ENCODE measurements at places on chromosomes 13 and 19. TPM values are rescaled to one million over a fixed set of nuclear protein-coding genes. Genes with fewer than 3 reads are reported as not detected.

Gene RDH8
- not detected for total RNA-seq

Gene NTF4
- total RNA-seq, result not detected

Gene UGGT2
- 30.9 TPM for total RNA-seq

Gene NANOS3
- total RNA-seq, result not detected

Gene ZNF540
- 5.8 TPM for total RNA-seq

Gene MCEMP1
- total RNA-seq, result 0.50 TPM

Gene ZNF99
- total RNA-seq, result not detected

Gene CEACAM20
- total RNA-seq, result not detected

Gene FXYD1
- total RNA-seq, result 15.0 TPM

Gene CNN1
- total RNA-seq, result 17.3 TPM
